ENCODE measurements at places on chromosomes 11 and 22.
A peak's percentile ranks its signal among the peaks of the same experiment; 100 is the strongest.

GRCh38 chr11:84720706-84721402 lies 906.3 kb downstream of the DLG2 start:
- DNase-seq: no peak

- DNase-seq: no peak
These were observed 46.9 kb downstream of the ME3 start for GRCh38 chr11:86625544-86625943.

DNA sequence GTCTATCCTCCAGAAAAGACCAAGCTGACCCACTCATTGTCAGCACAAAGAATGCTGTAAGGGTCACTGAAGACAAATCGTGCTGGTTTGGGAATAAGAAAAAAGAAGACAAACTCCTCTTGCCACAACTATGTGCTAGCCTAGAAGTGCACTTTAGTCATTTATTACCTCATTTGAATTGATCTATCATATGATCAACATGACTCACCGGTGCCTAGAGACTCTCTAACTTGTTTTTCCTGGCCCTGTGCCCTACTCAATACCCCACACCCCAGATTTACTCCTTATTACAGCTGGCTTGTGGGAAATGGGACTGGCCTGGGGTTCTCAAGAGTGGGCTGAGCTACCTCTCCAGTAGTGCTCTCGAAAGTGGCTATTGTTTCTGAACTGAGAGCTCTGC lies 35.9 kb upstream of the HORMAD2 start:
- peak; percentile 86 for DNase-seq

GRCh38 chr11:44798607-44798972 lies 71.8 kb downstream of the TSPAN18 start:
- no peak for DNase-seq

DNA sequence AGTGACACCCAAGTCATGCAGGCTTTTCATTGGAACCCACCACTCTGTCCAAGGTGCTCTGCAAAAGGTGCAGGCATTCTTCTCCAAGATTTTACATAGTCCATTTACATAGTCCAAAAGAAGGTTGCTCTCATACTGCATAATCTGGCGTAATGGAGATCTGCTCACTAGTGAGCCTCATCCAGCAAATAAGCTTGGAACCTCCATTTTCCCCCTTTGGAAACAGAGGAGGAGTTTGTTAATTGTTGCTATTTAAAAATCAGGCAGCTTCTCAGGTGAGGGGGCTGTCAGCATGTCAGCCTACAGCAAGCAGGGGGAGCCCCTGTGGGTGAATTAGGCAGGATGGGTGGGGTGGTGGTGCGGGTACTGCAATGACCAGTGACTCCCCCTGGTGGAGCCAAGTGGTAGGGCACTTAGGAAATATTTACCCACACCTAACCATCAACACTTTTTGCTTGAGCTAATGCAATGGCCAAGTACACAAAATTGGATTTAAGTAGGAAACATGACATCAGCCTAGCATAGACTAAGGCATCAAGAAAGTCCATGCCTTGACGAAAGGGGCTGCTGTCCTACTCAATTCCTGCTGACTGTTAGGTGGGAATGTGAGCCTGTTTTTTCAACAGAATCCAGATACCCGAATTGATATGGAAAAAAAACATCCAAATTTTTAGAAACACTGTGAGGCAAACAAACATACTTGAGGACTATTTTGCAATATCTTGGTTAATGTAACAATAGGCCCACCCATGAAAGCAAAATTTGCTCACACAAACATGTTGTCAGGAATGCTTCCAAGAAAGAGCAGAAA lies 64.5 kb downstream of the AMBRA1 start:
- peak; percentile 62 for DNase-seq

GRCh38 chr11:17298302-17298701 lies 21.8 kb downstream of the NUCB2 start:
- no peak for DNase-seq

- DNase-seq: no peak
These were observed 42.1 kb downstream of the RTL6 start for GRCh38 chr22:44455963-44456358.

- no peak for DNase-seq
These were observed 421.4 kb upstream of the CADM1 start for GRCh38 chr11:115925568-115926090.

- no peak for DNase-seq
These were observed 26.6 kb upstream of the ACER3 start for GRCh38 chr11:76834151-76834550.

DNA sequence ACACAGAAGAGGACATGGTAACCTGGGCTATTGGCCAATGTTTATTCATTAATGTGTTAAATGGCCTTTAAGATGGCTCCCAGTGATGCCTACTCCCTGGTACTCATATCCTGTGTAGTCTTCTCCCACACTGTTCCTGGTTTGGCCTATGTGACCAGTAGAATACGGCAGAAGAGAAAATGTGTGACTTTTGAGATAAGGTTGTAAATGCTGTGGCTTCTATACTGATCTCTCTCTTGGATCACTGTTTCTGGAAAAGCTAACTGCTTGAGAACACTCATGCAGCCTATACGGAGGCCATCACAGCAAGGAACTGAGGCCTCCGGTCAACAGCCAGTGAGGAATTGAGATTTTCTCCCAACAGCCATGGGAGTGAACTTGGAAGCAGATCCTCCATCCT lies 24.1 kb downstream of the MAML2 start:
- DNase-seq: no peak

- no peak for DNase-seq
These were observed 10.1 kb downstream of the C11orf87 start for GRCh38 chr11:109432105-109432504.

DNA sequence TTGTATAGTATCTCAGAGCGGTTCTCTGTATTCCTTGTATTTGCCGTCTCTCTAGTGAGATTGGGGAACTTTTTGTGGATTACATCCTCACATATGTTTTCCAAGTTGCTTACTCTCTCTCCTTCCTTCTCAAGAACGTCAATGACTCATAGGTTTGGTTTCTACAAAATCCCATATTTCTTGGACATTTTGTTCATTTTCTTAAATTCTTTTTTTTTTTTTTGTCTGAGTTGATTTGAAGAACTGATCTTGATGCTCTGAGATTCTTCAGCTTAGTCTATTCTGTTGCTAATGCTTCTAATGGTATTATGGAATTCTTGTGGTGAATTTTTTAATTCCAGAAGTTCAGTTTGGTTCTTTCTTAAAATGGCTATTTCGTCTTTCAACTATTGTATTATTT lies 28.4 kb upstream of the SLN start:
- no peak for DNase-seq

DNA sequence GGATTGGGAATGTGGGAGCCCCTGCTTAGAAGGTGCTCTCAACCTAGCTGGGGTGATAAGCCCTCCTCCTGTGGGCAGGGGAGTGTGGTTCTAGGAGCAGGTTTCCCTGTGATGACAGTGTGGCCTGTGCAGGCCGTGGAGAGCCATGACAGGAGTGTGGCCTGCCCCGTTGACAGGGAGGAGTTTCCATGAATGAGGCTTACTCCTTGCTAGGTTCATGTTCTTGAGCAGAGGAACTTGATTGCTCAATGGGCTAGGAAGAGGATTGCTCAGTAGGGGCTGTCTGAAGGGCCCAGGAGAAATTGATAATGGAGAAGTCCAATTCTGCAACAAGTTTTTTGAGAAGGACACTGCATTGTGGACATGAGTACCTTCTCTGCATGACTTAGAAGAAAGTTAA lies 92.0 kb downstream of the PPP6R3 start:
- no peak for DNase-seq

DNA sequence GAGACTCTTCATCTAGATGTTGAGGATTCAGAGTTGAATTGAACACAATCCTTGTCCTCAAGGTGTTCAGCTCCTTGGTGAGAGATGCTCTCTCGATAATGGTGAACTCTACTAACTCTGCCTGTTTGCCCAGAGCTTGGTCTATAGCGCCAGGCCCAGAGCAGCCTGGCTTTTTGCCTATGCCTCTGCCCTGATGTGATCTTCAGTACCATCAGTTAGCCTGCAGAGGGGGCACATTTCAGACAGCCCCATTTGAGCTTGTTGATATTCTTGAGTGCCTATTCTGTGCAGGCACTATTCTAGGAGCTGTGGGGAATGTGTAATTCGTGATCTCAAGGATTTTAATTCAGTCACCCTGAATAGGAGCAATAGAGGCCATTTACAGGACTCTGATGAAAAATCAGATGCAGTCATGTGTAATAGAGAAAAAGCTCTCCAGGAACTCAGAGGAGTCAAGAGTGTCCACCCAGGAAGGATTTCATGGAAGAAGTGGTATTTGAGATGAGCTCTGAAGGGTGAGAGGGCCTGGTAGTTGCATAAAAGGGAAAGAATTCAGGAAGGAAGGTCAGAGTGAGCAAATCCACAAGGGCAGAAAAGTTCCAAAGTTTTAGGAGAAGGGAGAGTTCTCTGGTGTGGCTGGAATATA lies 19.3 kb downstream of the GTPBP1 start:
- DNase-seq: no peak

GRCh38 chr11:127052404-127052803 lies 51.8 kb upstream of the KIRREL3 start:
- no peak for DNase-seq

DNA sequence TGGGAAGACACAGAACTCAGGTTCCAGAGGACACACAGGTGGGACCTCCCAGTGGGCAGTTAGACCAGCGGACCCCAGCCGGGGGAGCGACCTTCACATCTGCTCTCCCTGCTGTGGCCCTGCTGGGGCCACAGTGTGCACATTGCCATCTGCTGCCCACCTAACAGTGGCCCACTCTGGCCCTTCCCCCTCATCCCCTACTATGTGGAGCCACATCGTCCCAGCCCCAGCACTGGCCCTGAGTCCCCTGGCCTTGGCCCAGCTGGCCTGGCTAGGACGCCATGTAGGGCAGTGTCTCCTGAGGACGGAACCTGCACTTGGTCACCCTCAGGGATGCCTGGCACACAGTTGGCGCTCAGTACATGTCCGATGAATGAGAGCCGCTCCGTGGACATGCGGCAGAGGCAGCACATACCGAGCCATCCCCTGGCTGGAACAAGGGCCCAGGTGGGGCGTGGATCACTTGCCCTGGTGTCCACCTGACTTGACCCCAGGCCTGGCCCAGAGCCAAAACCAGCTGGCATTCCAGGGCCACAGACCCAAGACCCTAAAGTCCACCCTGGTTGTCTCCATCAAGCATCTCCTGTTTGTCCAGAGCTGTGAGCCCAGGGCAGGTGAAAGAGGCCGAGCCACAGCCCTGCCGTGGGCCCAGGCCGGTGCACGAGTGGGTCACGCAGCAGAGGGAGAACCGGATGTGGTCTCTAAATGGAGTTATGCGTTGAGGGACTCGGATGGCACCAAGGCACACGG lies 93.1 kb upstream of the FGF3 start:
- DNase-seq: no peak

- no peak for DNase-seq
These were observed 17.1 kb upstream of the DGKZ start for GRCh38 chr11:46330154-46330553.

- no peak for DNase-seq
These were observed 14.1 kb downstream of the PIK3IP1 start for GRCh38 chr22:31278151-31278621.

- no peak for DNase-seq
These were observed 32.1 kb downstream of the PPIL2 start for GRCh38 chr22:21697880-21698279.

DNA sequence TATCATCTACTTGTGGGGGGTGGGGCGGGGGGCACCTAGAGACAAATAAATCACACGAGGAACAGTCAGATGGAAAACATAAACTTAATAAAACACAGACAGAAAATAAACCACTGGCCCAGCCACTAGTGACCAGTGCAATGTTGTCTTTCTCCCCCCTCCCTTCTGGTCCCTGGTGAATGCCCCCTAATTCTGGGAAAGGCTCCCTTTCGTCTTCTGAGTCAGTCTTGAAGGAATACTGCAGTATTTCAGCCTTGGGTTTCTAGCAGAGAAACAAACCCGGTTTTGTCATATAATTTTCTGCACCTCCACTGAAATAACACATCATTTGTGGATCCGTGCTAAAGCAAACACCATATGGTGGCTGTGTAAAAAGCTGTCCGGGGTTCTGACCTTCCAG lies 101.7 kb downstream of the ABTB2 start:
- DNase-seq: no peak

DNA sequence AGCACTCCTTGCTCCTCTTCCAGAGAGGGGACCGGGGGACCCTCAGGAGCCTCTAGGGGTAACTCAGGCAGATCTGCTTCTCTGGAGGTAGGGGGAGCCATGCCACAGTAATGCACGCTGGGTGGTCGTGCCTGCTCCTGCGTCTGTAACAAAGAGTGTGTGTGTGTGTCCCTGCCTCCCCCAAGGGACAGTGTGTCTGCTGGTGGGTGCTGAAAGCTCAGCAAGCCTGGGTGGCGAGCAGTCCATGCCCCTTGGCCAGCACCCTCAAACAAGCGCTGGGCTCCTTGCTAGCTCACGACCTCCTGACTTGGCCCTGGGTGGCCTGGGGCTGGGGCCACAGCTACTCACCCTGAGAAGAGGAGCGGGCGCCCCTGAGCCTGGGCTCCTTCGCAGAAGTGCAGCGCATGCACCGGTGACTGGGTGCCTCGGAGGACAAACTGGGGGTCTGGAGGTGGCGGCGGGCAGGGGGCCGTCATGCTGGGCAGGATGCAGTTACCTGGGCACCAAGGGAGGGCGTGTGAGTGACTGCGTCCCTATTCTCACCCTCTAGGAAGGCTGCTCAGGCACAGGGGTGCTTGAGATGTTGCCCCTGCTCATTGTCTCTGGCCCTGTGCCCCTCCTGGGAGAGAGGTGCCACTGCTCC lies 33.7 kb downstream of the GNB1L start:
- DNase-seq: peak; percentile 9

- DNase-seq: no peak
These were observed 8.3 kb upstream of the CD81 start for GRCh38 chr11:2368851-2369180.

DNA sequence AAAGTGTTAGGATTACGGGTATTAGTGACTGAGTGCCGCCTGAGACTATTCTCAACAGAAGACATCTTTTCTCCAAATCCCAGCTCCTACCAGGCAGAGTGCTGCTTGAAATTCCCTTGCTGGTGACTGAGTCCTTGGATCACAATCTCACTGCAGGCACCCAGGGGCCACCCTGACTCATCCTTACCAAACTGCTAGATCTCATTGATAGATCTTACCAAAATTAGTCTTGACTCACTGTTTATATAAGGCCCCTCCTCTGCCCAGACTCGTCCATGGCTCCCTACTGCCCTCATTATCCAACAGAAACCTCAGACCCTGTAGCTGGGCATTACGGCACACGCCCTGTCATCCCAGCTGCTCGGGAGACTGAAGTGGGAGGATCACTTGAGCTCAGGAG lies 14.7 kb downstream of the TBC1D10A start:
- DNase-seq: no peak

DNA sequence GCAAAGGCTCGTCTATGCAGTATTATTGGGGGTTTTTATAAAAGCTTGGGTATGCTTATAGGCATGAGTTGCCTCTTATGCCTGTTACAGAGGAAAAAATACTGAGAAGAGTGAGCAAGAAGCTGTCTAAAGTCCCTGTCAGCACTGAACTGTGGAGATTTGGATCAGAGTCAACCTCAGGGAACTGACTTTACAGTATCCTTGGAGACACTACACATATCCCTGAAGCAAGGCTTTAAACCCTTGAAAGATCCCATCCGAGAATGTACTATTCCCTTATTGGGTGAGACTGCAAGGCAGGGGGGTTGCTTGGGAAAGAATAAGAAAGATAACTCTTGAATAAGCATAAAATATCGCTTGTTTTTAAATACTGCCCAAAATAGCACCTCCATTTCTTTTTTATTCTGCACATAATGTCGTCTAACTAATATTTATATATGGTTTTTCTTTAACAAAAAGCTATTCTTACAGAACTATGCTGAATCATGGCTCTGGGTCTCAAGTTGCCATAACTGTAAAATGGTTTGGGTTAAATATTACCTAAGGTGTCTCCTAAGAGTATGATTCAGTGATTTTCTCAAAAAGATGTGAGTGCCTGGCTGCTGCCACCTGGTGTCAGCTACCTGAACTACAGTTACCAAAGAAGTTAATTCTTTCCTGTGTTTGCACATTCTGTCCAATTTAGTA lies 1062.8 kb downstream of the DLG2 start:
- DNase-seq: peak; percentile 29

Data from mucosa of gallbladder (tissue), 1 donor.